ENCODE measurements at places on chromosomes 5 and 9.

DNA sequence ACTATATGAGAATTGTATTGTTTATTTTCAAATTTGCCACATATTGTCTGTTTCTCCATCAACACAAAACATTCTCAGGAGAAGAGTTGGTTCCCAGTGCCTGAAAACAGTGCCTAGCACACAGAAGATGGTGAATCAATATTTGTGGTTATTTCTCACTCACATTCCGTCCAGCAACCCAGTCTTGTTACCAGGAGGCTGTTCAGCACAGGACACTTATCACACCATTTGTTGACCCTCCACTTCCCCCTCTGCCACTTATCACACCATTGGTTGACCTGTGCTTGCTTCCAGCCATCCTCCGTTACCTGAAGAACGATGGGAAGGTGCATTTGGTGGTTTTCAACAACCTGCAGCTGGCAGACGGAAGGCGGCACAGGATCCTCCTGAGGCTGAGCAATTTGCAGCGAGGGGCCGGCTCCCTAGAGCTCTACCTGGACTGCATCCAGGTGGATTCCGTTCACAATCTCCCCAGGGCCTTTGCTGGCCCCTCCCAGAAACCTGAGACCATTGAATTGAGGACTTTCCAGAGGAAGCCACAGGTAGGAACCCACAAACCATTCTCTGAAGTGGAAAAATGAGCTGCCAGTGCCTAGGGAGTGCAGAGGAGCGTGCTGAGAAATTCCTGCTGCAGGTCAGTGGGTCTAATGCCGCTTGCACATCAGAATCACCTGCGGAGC, 20.5 kb downstream of the THBS4 start:
- no peak for DNase-seq

- no peak for DNase-seq
Measured at GRCh38 chr9:91176426-91176825, 185.3 kb downstream of the AUH start.

GRCh38 chr9:30244877-30245276, 2139.6 kb upstream of the ACO1 start:
- DNase-seq = no peak

- DNase-seq = no peak
Measured at GRCh38 chr5:134993161-134993560, 25.5 kb downstream of the CATSPER3 start.

DNA sequence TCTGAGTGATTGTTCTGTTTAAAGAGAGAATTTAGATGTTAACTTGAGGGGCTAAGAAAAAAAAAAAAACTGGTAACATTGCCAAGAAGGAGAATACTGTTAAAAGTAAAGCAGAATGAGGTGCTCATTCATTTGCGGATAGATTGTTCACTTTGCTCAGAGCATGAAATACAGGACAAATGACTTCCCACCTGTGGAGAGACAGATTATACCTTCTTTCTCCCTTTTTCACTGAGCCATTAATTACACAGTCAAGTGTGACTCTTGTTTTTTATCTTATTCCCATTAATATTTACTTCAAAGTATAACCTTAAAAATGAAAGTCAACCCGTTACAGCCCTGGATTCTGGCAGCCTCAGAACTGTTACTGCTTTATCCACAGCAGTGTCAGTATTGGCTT, 264.5 kb downstream of the TAF11L14 start:
- no peak for DNase-seq

DNA sequence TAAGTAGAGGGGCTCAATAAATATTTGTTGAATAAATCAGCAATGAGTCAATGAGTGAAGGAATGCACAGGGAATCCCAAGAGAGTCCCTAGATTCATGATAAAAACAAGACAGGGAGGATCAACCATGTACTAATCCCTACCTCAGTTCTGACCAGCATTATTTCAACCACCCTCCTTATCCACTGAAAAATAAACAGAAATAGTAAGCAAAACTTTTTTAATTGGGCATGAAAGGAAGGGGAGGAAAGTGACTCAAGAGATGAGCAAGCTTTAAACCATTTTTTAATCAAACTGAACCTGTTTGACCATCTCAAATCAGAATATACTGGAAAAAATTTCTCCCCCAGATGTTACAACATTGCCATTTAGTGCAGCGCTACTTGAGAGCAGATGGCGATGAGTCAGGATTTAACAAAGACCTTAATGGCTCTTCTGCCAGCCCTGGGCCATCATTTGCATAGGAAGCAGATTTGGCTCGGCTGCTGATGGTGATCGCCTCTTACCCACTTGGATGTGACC, 194.8 kb upstream of the SLC30A5 start:
- DNase-seq = no peak

DNA sequence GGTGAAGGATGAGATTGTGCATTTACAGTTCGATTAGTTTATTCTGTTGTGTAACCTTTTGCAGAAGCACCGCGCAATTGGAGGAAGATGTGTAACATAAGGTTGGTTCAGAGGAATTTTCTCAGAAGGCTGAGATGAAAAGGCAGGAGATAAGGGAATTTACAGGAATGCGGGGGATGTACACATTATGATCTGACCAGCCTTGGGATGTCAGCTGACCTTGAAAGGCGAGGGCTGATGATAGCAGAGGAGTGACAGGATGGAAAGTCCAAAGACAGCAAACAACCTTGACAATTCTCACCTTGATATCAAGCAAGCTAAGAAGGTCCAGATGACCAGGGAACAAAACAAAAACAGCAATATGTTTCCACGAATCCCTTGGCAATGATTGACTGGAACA, 88.8 kb downstream of the OTULIN start:
- DNase-seq = no peak

GRCh38 chr9:101427957-101428655, 7.5 kb downstream of the ALDOB start:
- DNase-seq = no peak

- no peak for DNase-seq
Measured at GRCh38 chr9:86672301-86672700, 275.0 kb downstream of the GAS1 start.

DNA sequence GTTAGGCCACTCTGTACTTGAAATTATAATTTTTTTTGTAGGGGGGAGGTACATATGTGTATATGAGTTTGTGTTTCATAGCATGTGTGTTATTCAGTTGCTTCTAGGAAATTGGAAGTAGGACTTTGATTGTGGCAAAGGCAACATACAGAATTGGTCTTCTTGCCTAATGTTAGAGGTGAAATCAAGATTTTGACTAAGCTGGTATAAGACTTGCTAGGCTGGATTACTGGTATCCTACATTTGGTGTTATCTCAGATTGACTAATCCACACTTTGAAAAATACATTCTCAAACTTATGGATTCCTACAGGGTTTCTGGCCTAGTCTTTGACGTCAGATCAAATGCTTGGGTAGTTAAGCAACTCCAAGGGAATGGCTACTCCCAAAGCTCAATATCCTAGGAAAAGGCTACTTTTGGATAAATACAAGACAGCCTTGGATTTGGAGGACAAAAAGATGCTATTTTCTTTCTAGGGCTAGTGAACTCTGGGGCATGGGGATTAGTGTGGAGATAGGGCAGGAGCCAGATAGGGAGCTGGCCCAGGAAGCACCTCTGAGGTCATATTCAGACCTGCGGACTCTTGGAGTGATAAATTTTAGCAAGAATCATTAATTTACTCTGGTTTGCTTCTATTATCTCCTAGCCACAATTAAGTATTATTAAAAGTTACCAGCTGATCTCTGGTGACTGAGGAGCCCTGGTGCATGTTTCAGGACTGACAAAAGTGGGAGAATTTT, 144.0 kb upstream of the RPS23 start:
- no peak for DNase-seq

- DNase-seq = no peak
Measured at GRCh38 chr9:69893057-69893456, 72.4 kb downstream of the CFAP95 start.

DNA sequence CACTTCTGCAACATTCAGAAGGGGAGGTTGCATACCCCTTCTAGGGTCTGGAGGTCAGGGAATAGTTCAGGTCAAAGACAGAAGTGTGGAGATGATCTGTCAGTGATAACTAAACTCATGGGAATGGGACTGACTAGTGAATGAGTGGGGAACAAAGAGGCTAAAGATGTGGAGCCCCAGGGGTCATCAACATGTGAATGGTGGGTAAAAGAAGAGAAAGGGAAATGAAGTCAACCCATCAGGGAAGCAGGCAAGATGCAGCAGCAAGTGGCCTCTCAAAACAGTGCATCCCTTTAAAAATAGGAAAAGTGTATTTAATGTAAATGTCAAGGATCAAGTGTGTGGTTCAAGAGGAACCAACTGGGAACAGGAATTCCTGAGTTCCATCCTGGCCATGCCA, 69.9 kb downstream of the PLPPR1 start:
- DNase-seq = no peak

DNA sequence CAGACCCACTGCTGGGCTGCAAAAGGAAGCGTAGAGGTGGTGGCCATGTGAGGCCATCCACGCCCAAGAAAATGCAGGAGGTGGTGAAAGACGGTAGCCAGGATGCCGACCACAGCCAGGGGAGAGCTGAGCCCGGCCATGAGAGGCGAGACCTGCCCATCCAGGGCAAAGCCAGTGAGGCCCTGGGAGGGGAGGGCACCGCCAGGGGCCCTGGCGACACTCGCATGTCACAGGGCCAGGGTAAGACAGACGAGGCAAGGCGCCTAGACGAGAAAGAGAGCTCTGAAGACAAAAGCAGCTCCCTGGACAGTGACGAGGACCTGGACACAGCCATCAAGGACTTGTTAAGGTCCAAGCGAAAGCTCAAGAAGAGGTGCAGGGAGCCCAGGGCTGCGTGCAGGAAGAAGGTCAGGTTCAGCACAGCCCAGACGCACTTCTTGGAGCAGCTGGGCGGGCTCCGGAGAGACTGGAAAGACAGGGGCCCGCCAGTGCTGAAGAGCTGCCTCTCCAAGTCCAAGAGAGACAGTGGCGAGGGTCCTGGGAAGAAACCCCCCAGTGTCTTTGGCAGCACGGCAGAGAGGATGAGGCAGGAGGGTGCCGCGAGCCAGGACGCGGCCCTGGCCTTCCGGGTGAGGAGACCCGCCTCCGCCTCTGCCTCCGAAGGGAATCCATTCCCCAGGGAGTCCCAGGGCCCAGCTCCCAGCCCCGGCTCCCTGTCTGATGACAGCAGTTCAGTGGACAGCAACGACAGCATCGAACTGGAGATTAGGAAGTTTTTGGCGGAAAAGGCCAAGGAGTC, 6.9 kb downstream of the PPP1R26 start:
- no peak for DNase-seq

All from caudate nucleus (tissue), 63 donors.